ENCODE measurements at places on chromosomes 1 and 21. TPM values are rescaled to one million over a fixed set of nuclear protein-coding genes. Genes with fewer than 3 reads are reported as not detected.

The C1orf185 gene
- polyA plus RNA-seq: not detected

- H3K27ac ChIP-seq: no peak overlapping the region
- no peaks in the 10 kb centered on the region for H3K36me3 ChIP-seq
- no peak overlapping the region for H3K4me3 ChIP-seq
- H3K4me1 ChIP-seq: peaks cover 3% of the 10 kb centered on the region
Observed at GRCh38 chr1:1678581-1679380, 13.8 kb downstream of the SLC35E2B start.

GRCh38 chr1:15406614-15407559 lies 2.8 kb upstream of the EFHD2 start:
- no peaks in the 10 kb centered on the region for H3K36me3 ChIP-seq
- no peak for DNase-seq
- H3K4me1 ChIP-seq: no peaks in the 10 kb centered on the region
- H3K27me3 ChIP-seq: no peaks in the 10 kb centered on the region
- H3K4me3 ChIP-seq: no peak overlapping the region

DNA sequence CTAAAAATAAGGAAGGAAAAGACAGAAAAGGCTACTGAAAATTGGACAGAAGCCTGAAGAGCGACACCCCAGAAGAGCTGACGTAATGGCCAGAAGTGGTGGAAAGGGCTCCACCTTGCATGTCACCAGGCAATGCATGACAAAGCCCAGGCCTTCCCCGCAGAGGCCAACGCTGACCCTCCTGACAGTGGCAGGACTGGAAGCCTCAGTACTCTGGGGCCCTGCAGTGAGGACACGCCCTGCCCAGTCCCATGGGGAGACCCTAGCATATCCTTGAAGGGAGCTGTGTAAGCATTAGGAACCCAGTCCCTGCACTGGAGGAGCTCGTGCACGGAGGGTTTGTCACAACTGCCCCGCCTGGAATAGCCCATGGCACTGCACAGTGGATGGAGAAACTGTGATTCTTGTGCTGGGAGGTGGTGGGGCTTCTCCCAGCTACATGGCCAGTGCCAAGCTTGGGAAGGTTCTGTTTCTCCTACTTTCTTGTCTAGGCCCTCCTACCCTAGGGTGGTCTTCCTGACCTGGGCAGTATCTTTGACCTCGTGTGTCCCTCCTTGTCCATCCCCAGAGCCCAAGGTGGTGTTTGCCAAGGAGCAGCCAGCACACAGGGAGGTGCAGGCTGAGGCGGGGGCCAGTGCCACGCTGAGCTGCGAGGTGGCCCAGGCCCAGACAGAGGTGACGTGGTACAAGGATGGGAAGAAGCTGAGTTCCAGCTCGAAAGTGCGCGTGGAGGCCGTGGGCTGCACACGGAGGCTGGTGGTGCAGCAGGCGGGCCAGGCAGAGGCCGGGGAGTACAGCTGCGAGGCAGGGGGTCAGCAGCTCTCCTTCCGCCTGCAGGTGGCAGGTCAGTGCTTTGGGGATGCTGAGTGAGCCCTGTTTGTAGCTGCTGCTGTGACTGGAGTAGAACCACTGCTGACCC lies 60.4 kb downstream of the OBSCN start:
- DNase-seq: no peak
- H3K27ac ChIP-seq: no peak overlapping the region
- no peaks in the 10 kb centered on the region for H3K27me3 ChIP-seq
- H3K4me3 ChIP-seq: no peak overlapping the region
- no peaks in the 10 kb centered on the region for H3K4me1 ChIP-seq

The ACTN2 gene
- polyA plus RNA-seq: 2.7 TPM

DNA sequence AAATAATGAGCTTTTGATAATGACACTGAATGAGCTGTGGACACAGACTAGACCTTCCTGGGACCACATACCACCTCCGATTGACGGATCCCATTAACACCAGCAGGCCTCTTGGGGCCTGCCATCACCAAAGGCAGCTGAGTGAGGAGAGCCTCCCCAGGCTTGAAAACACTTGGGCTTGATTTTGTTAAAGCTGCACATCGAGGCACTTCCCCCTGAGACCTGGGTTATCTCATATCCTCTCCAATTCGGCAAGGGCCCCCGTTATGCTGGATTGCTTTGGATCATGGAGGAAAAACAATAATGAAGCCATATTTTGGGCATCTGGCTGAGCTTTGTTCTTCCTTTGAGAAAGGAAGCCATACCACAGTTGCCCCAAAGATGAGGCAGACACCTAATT lies 143.0 kb downstream of the AJAP1 start:
- H3K27me3 ChIP-seq: no peaks in the 10 kb centered on the region
- H3K4me1 ChIP-seq: no peaks in the 10 kb centered on the region
- H3K36me3 ChIP-seq: no peaks in the 10 kb centered on the region
- H3K4me3 ChIP-seq: no peak overlapping the region

- no peaks in the 10 kb centered on the region for H3K27me3 ChIP-seq
- H3K36me3 ChIP-seq: no peaks in the 10 kb centered on the region
- H3K4me1 ChIP-seq: no peaks in the 10 kb centered on the region
- no peak for DNase-seq
- H3K27ac ChIP-seq: no peak overlapping the region
Observed at GRCh38 chr1:89407360-89407759, 43.5 kb downstream of the GBP6 start.

DNA sequence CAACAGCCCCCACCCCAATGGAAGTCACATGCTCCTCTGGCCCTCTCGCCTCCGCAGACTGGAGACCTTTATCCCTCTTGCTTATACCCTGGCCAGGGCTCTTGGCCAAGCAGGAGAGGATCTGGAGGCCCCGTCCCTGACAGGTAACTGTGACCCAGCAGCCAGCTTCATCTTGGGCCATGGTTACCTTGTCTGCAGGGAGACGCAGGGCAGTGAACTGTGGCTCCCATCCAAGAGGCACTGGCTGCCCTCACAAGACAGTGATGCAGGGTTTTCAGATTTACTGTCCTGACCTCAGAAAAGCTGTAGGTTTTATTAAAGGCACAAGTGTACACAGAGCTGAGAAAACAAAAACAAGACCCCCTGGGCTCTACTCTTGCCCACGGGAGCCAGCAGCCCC lies 96.7 kb upstream of the KLHDC7A start:
- no peak overlapping the region for H3K4me3 ChIP-seq
- no peak overlapping the region for H3K27ac ChIP-seq
- H3K27me3 ChIP-seq: no peaks in the 10 kb centered on the region
- no peak for DNase-seq
- H3K4me1 ChIP-seq: no peaks in the 10 kb centered on the region

DNA sequence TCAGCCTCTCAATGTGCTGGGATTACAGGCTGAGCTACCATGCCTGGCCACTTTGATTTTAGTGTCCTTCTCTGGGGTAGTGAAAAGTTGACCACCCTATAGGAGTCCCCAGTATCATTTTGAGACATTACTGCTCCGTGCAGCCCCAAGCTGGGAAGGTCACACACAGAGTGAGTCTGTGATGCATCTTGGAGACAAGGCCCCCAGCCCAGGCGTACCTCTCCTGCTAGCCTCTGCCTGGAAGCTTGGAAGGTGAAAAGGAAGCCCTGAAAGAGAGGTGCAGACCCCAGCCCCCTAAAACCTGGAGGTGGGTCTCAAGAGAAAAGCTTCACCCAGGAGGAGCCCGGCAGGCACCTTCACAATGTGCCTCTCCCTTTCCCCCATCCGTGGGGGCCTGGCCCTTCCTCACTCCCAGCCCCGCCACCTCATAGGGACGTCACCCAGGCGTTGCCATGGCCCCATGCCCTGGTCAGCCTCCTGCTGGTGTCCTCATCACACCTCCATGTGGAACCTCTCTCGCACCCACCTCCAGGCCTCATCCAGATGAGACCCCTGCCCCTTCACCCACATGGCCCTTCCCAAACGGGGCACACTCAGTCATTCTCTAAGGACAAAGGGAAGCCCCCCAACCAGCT lies 5.6 kb upstream of the ARF1 start:
- H3K36me3 ChIP-seq: no peaks in the 10 kb centered on the region

DNA sequence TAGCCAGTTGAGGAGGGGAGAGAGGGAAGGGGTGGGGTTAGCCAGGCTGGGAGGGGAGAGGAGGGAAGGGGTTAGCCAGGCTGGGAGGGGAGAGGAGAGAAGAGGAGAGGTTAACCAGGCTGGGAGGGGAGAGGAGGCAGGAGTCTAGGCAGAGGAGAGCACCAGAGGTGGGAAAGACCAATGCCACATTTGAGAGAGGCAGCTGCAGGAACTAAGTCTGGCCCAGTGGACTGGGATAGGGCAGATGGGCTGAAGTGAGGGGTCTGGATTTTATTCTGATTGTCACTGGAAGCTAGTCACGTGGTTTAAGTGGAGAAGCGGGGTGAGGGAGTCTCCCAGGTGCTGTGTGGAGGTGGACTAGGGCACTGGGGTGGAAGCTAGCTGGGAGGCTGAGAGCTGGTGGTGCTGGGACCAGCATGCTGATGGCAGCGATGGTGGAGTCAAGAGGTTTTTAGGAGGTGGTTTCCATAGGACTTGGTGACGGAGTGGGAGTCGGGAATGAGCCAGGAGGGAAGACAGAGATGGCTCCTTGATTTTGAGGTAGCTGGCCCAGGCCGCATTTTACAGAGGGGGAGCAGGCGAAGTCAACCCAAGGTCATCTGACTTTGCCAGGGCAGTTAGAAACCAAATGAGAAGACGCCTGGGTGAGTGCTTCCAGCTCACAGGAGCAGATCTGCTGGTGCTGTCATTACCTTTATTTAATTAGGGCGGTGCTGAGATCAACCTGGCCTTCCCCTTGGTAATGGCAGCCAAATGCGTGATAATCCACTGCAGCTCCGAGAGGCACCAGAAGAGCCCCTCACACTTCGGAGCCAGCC lies 42.8 kb downstream of the DISP3 start:
- H3K36me3 ChIP-seq: no peaks in the 10 kb centered on the region
- no peak for DNase-seq
- no peaks in the 10 kb centered on the region for H3K4me1 ChIP-seq
- H3K4me3 ChIP-seq: no peak overlapping the region

The CHODL gene
- polyA plus RNA-seq: not detected

GRCh38 chr1:169694304-169695075 lies 16.9 kb downstream of the SELL start:
- no peak overlapping the region for H3K4me3 ChIP-seq
- no peaks in the 10 kb centered on the region for H3K36me3 ChIP-seq
- DNase-seq: no peak
- no peaks in the 10 kb centered on the region for H3K4me1 ChIP-seq

The AKR7A3 gene
- polyA plus RNA-seq: 3.0 TPM

- H3K27ac ChIP-seq: no peak overlapping the region
- no peak overlapping the region for H3K4me3 ChIP-seq
- H3K36me3 ChIP-seq: no peaks in the 10 kb centered on the region
- no peaks in the 10 kb centered on the region for H3K27me3 ChIP-seq
Observed at GRCh38 chr1:27380224-27380623, 2.9 kb downstream of the CD164L2 start.

GRCh38 chr1:58966103-58966916 lies 182.5 kb upstream of the JUN start:
- no peaks in the 10 kb centered on the region for H3K36me3 ChIP-seq
- no peak for DNase-seq
- no peak overlapping the region for H3K4me3 ChIP-seq

The NCAM2 gene
- 0.28 TPM for polyA plus RNA-seq

GRCh38 chr1:113140588-113141446 lies 67.8 kb downstream of the LRIG2 start:
- no peaks in the 10 kb centered on the region for H3K36me3 ChIP-seq
- H3K27ac ChIP-seq: peak overlapping the region; percentile 50
- peaks cover 7% of the 10 kb centered on the region for H3K4me1 ChIP-seq
- H3K4me3 ChIP-seq: no peak overlapping the region

DNA sequence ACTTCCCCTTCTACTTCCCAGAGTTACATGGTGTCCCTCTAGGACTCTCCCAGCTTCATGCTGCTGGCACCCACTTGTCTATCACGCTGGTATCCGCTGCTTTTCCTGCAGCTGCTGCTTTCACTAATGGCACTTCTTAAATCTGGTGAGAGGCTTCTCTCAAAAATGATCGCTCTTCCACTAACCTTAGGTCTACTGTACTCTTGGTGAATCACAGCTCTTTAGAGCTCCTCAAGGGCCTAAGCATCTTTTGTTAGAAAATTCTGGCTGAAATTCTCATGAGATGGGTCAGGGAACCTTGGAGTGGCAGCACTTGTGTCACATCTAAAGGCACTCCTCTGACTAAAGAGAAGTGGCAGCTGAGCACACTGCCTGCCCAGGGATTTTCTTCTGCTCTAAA lies 32.1 kb downstream of the ZMYND12 start:
- no peak overlapping the region for H3K27ac ChIP-seq
- DNase-seq: no peak
- no peaks in the 10 kb centered on the region for H3K27me3 ChIP-seq
- no peak overlapping the region for H3K4me3 ChIP-seq
- no peaks in the 10 kb centered on the region for H3K36me3 ChIP-seq

DNA sequence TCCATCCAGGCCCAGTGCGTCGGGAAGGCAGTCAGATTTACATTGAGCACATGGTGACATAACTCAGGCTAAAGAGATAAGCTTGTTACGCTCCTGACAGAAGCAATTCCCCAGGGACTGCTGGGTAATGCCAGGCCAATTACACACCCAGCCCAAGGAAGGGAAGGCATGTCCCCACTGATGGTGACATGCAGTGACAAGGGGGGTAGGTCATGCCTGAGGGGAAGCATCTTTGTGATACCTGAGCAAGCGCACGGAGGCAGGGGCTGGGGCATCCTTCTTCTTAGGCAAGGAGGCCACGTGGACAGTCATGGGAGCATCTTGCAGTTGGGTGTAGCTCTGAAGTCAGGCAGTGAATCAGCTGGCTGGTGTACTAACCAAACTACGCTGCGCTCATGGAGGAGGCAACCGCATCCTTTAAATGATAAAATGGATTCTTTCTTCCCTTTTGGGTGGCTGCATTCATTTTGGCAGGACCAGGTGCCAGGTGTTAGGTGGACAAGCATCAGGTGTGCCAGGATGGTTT lies 39.6 kb upstream of the GRIK3 start:
- H3K4me3 ChIP-seq: no peak overlapping the region
- no peak for DNase-seq
- H3K36me3 ChIP-seq: no peaks in the 10 kb centered on the region
- H3K4me1 ChIP-seq: no peaks in the 10 kb centered on the region

DNA sequence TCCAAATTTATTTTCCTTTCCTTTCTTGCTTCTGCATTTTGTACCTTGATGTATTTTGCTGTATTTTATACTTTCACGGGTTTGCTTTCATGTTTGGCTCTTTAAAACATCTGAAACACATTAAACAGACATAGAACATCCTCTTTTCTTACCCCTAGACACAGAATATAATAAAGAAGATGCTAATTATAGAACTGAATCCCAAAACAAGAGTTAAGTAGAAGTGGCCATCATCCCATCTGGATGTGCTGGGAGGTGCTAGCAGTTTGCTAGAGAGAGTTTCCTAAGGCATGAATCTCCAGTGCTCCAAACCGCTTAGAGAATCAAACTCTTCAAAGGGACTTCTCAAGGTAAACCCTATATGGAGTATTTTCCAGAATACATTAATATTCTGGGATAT lies 53.9 kb upstream of the GNG12 start:
- H3K27me3 ChIP-seq: no peaks in the 10 kb centered on the region
- H3K27ac ChIP-seq: no peak overlapping the region
- no peaks in the 10 kb centered on the region for H3K36me3 ChIP-seq
- DNase-seq: no peak

GRCh38 chr1:87064309-87064708 lies 149.9 kb downstream of the HS2ST1 start:
- DNase-seq: no peak
- H3K27me3 ChIP-seq: no peaks in the 10 kb centered on the region
- no peaks in the 10 kb centered on the region for H3K36me3 ChIP-seq
- H3K4me1 ChIP-seq: no peaks in the 10 kb centered on the region
- no peak overlapping the region for H3K27ac ChIP-seq
